Right renal cortex interstitium (tissue), 3 donors: ENCODE measurements at places on chromosomes 13 and 19. TPM values are rescaled to one million over a fixed set of nuclear protein-coding genes. Genes with fewer than 3 reads are reported as not detected.

SLITRK6 gene
- 14.7 TPM for polyA plus RNA-seq

SPTBN4 gene
- 1.8 TPM for polyA plus RNA-seq

ZNF99 gene
- 0.59 TPM for polyA plus RNA-seq

FBXL12 gene
- 25.0 TPM for polyA plus RNA-seq

INSR gene
- 24.8 TPM for polyA plus RNA-seq

DNA sequence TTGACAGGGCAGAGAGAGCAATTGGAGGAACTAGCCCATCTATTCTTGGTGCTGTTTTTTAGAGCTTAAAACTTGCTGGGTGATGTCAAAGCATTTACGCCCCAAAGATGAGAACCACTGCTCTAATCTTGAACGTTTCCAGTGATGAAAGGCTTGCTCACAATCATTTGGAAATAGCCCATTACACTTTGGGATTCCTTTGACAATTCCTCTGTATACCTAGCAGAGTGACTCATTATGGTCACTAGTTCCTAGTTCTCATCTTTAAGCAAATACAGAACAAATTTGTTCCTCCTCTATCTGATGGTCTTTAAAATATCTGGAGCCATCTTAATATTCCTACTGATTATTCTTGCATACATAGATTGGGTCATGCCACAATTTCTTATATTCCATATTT lies 112.3 kb downstream of the GPC6 start:
- DNase-seq = no peak

- DNase-seq = no peak
Measured at GRCh38 chr13:90091611-90092010, 1255.9 kb upstream of the MIR17HG start.

- no peak for DNase-seq
Measured at GRCh38 chr19:17398902-17399527, 5.0 kb upstream of the CCDC194 start.

GRCh38 chr13:50424993-50425392 lies 409.7 kb downstream of the KCNRG start:
- no peak for DNase-seq

DNA sequence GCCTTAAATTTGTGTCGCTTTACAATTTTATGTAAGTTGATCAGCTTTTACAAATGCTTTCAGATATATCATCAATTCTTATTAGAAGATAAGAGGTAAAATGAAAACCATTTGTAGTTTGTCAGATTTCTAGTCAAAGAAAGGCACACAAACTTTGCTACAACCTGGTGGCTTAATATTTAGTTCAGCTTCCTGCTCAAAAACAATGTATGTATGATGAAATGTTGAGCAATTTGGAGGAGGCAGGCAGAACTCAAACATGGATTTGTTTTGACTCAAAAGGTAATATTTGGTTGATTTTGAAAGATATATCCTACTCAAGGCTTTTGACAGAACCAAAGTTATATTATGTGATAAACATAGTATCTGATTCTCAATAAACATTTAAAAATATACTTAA lies 24.2 kb downstream of the NEK5 start:
- no peak for DNase-seq

GRCh38 chr13:60654415-60654814 lies 257.4 kb downstream of the TDRD3 start:
- DNase-seq = no peak

- no peak for DNase-seq
Measured at GRCh38 chr19:34961775-34962686, 2.0 kb downstream of the ZNF792 start.

- DNase-seq = no peak
Measured at GRCh38 chr13:30234619-30235162, 72.7 kb downstream of the KATNAL1 start.

GRCh38 chr19:19514215-19514657 lies 1.1 kb downstream of the TSSK6 start:
- DNase-seq = peak; percentile 54
